ENCODE measurements at places on chromosomes 5 and 9.

- DNase-seq: no peak
These were observed 79.2 kb upstream of the UBTD2 start for GRCh38 chr5:172362755-172363154.

DNA sequence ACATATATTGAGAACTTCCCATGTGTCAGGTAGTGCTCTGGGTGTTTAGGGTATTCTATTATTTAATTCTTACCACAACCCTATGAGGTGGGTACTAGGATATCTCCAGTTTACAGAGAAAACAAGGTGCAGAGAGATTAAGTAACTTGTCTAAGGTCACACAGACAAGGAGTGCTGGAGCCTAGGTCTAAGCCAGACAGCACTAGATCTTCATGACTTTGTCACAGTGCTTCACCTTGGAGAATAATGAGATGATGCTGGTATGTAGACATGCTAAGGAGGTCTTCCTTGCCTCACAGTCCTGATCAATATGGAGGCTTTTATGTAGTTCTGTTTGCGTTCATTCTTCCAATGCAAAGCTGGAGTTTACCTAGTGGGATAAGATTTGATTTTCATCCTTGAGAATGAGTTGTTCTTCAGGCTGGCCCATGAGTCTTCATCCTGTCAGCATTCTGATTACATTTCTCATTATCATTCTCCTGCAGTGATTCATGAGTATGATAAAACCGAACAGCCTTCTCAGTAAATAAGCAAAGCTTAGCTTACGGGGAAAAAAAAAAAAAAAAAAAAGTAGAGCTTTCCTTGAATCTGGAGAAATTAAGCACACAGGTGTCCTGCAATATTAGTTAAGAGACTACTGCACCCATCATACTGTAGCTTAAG is 176.3 kb downstream of the C9orf152 start:
- DNase-seq: no peak

DNA sequence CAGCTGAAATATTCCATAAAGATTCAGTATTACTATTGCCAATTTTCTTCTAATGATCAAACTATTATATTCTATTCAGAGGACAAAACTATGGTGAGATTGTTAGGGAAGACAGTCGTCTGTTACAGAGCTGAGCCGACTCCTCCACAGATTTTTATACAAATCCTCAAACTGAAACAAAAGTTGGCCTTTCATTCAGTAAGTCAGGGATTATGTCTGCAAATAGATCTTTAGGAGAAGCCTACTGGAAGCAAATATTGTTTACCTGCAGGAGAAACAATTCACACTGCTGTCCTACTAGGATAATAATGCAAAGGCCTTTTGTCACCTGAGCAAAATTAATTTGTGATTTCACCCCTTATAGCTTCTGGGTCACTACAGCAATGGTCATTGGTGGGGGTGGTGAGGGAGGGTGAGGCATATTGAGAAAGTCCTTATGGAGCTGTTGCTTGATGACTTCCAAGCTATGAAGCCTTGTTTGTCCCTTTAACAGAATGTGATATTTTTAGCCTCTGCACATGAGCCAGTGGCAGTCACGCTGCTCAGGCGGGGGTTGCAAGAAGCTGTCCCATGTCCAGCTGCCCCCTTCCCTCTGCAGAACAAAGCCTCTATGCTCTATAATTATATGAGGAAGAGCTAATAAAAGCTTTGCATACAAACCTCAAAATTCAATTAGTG is 200.5 kb upstream of the KLF9 start:
- DNase-seq: no peak

DNA sequence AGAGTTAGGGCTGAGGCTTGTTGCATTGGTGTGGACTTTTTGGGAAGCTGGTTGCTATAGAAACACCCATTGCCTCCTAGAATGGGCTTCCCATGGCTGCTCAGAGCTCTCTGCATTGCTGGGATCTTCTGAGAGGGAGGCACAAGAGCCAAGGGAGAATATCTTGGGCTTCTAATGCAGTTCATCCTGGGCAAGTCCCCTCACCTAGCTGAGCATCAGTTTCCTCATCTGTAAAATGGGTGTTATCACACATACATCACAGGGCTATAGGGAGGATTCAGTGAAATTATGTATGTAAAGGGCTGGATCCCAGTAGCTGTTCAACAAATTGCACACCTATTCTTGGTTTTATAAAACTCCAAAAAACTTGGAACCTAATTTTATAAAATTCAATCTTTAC is 106.1 kb upstream of the ALDH1B1 start:
- no peak for DNase-seq

DNA sequence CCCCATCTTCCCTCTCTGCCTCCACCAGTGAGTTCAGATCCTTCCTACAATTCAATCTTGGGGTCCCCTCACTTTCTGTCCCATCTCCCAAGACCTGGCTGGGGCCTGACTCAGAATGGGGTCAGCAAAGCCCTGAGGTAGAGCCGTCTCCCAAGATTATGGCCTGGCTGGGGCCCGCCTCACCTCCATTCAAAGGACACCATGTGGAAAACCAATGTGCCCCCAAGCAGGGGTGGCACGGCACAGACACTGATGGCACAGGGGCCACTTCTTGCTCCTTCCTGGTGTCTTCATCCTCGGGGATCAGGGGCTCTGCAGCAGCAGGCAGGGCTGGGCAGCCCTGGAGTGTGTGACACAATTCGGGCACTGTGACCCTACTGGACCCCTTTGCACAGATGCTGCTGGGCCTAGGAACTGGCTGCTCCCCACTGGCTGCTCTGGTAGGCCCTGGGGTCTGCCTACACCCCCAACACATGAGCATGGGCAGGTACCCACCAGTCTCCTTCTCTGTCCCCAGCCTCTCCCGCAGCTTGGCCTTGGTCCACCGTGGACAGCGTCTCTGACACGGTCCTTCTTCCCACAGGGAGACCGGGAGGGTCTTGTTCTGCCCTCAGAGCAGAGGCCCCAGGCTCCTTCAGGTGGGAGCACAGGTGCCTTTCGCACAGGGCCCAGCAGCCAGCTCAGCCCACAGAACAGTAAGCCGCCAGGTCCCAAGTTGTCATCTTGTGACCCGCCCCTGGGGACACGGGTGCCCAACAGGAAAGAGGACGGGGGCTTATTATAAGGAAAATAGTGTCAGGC is 89.5 kb downstream of the ADAMTS2 start:
- DNase-seq: no peak

DNA sequence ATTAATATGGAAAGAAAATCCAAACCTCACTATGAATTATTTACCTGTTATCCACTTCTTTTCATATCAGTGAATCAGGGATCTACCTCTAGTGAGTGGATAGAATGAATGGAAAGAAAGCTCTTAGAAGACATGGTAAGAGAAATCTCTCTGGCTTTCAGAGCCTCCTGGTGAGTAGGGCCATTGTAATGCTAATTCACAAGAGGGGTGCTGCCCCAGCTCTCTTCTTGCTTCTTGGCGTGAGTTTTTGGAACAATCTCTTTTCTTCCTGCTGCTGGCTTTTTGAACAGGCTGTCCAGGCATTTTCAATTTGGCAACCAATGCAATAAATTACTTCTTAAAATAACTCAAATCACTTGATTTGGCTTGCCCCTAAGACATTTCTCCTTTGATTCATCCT is 49.9 kb upstream of the KCNN2 start:
- no peak for DNase-seq

- DNase-seq: no peak
These were observed 17.3 kb downstream of the SPINK9 start for GRCh38 chr5:148352696-148353095.

- no peak for DNase-seq
These were observed 1.0 kb downstream of the NREP start for GRCh38 chr5:111755942-111756381.

DNA sequence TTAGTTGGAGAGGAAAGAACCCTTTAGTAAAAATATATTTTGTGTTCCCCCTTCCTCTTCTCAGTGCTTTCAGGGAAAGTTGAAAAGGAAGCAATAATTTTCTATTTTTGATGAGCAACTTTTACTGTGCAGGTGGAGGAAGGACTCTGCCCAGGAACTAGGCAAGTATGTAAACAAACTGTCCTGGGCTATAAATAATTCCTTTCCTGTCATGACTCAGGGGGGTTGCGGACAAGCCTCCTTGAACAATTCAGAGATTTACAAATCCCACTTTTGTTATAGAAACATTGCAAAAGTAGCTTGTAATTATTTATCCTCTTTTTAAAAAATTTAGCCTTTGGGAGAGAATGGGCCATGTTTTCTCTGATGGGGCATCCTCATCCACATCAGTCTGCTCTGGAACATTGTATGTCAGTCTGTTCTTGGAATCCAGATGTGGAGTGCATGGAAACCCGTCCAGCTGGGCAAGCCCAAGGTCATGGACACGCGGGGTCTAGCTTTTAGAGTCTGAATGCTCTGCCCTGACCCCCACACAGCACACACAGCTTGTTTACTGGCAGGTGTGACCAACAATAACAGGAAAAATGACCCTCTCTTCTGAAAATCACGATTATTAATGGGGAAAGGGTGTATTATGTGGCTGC is 127.6 kb downstream of the GADD45G start:
- no peak for DNase-seq

DNA sequence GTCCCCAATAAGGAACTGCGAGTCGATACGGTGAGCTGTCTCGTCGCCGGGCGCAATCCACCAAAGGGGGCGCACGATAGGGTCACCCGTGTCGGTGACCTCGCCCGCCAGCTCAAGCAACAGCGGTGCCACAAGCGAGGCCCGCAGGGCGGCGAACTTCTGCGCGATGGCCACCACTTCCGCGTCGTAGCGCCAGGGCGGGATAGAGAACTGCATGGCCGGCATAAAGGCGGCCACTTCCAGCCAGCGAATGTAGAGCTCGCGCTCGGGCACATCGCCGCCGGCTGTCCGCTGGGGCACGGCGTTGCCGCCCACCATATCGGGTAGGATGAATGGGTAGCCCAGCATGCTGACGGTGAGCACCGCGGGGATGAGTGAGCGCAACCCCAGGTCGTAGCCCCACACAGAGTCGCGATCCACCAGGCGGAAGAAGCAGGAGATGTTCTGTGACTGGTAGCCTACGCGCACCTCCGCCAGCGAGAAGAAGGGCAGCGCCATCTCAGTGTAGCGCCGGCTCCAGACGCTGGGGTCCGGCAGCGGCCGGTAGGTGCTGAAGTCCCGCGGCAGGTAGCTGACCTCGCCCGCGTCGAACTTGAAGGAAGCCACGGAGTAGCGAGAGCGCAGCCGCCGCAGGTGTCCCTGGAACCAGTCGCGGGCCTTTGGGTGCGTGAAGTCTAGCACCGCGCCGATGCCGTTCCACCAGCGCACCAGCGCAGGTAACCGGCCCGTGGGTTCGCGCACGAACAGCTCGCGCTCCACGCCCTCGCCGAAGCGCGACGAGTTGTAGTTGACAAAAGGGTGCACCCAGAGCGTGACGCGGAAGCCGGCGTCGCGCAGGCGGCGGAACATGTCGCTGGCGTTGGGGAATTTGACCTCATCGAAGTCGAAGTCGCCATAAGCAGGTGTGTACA is 5.5 kb downstream of the MYORG start:
- no peak for DNase-seq

DNA sequence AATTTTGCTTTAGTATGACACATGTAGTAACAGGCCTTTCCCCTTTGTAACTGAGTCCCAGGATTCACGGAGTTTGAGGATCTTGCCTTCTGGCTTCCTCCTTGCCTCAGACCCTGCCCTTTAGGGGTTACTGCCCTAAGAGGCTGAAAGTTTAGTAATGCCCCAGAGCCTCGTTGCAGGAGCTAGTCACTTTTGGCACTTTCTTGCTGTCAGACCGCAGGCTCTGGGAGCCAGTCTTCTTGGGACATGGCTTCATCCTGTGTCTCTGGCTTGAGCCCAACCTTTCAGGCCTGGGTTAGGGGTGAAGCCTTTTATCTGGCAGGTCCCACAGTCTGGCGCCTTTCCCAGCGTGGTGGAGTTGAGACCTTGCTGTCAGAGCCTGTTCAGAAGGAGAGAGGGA is 185.6 kb upstream of the DMRT1 start:
- DNase-seq: no peak

DNA sequence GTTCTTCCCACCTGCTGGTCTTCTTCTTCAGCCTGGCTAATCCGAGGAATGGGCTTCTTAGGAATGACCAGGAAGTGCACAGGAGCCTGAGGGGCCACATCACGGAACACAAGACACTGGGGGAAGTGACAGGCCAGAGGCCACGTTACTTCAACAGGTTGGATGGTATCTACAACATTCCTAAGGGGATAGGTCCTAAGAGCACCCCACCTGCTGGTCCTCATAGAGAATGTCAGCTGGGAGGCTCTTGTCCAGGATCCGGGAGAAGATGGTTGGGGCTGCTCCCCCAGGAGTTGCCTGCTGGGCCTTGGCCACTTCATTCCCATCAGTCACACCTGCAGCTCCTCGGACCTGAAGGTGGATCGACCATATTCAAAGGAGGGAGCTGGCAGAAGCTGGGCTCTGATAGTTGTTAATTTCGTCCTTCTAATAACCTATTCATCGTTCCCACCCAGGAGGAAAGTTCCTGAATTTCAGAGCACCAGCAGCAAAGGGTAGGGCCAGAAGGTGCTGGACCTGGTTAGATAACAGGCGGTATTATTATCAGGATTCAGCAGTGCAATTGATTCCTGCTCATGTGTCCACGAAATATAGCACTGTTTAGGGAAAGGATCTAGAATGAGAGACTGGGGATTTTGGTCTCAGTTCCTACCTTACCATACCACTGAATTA is 1.3 kb downstream of the HINT2 start:
- DNase-seq: no peak

DNA sequence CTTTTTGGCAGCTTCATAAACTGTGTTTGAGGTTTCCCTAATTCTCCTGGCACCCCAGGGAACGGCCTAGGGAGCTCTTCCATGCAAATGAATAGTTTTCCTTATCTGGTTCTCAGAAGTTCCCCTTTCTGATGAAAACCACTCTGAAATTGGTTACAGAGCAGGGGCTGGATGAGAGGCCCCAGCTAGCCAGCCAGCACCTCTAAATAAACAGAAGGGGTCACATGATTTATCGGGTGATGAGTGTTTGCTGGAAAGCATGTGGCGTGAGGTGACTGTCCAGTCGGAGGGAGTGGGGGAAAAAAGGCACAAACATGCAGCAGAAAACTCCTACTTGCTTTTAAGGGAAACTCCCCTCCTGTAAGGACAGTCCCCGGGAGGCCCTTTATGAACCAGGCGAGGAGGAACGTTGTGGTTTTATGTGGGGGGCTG is 261.2 kb upstream of the ANKRD55 start:
- DNase-seq: no peak

GRCh38 chr5:53173083-53173482 is 63.5 kb upstream of the MOCS2 start:
- no peak for DNase-seq

- DNase-seq: no peak
These were observed 12.6 kb downstream of the DNM1 start for GRCh38 chr9:128215491-128216409.

- no peak for DNase-seq
These were observed 27.1 kb upstream of the MYORG start for GRCh38 chr9:34403554-34404380.

GRCh38 chr9:102225841-102226441 is 487.5 kb upstream of the GRIN3A start:
- DNase-seq: no peak

- DNase-seq: no peak
These were observed 3.0 kb upstream of the WNK2 start for GRCh38 chr9:93180938-93181337.

GRCh38 chr5:73513996-73514395 is 15.8 kb downstream of the BTF3 start:
- DNase-seq: no peak

All from activated CD8-positive, alpha-beta memory T cell treated with anti-CD3 and anti-CD28 coated beads for 4 hours (primary cell).